ENCODE measurements at places on chromosomes 7 and 10.

- DNase-seq = no peak
Measured at GRCh38 chr10:48209241-48209640, 65.3 kb downstream of the FRMPD2 start.

DNA sequence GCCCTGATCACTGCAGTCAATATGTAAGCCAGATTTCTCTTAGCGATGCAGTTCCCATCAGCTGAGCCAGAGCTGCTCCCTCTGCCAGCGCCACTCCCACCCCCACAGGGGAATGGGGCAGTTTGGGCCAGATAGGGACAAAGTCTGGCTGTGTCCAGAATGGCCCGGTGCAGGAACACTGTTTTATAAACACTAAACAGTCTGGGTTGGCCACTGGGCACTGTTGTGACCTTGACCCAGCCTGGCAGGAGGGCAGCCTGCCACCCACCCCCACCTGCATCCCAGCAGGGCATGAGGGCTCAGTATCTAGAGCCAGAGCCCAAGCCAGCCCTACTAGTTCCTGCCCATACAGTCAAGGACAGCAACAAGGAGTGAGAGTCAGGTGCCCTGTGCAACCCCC lies 1.3 kb downstream of the OGDHL start:
- no peak for DNase-seq

DNA sequence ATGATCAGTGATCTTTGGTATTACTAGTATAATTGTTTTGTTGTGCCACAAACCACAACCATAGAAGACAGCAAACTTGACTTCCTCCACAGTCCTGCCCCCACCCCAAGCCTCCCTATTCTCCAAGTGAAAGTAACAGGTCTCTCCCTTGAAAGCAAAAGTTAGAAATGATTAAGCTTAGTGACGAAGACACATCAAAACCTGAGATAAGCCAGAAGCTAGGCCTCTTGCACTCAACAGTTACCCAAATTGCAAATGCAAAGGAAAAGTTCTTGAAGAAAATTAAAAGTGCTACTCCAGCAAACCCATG lies 7.5 kb downstream of the SAR1A start:
- DNase-seq = no peak

DNA sequence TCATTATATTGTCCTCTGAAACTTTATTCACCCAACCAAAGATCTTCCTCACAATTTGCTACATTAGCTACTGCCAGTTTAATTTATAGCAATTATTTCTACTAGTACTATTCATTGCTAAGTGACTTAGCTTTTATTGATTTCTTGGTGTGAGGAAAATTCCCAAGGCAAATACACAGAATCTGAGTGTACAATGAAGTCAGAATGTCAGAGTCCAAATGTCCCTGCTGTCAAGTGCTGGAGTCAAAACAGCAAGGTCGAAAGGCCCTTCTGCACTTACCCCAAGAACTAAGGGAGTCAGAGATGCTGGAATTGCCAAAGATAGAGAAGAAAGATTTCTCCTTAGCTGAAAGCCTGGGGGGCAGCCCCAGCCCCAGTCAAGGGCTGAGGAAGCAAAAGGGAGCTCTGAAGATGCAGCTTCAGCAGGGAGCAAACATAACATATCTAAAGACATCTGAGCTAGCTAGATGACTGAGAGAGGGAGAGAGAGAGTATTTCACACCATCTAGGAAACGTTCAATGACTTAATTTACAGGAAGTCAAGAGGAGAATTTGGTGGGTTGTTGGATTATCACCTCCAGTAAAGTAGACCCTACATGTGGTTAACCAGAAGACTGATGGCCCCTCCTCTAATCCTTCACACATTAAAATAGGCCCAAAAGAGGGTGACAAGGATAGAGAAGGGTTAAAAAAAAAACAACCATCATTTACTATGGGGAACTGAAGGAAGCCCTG lies 36.6 kb upstream of the SAMD8 start:
- no peak for DNase-seq

- DNase-seq = no peak
Measured at GRCh38 chr10:50586740-50587088, 37.0 kb downstream of the SGMS1 start.

DNA sequence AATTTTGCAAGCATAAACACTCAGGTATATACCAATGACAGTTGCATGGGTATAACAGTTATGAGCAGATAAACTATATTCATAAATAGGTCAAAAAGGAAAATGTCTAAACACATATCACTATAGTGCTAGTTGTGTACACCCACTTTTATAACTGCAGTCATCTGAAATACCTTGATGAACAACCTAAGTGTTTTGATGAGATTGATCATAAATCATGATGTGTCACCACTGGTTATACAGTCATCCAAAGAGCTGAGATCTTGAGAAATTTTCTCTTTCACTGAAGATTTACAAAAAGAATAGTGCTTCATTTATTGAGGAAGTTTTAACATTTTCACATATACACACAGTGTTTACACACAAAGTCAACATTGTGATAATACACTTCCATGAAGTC lies 78.6 kb upstream of the SLC25A13 start:
- no peak for DNase-seq

GRCh38 chr10:100713049-100713858 lies 32.1 kb upstream of the PAX2 start:
- DNase-seq = no peak

DNA sequence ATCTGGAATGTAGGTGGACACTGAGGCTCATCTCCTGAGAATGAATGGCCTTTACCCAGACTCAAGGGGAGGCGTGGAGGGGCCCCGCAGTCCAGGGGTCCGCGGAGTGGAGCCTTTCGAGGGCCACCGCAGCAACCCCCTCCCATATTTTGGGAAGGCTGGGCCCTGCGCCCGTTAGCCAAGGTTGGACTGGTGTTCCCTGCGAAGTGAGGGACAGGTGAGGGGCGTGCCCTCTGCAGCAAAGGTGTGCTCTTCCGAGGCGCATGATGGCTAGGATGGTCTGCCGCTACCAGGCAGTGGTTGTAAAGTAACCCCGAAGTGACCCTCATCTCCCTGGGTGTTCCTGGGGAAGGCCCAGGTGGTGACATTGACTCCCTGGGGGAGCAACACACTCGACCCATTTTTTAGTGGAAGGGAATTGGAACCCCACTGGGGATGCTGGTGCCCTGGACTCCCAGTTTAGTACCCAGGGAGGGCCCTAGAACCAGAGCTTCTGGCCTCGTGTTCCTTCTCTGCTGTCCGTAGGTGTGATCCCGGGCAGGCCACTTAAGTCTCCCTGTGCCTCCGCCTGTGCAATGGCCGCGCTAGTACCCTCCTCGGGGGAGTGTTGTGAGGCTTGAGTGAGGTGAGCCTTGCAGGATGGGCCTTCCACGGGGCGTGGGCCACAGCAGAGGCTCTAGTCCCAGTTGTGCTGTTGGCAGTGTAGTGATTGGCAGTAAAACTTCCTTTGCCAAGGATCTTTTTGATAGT lies 779 bp downstream of the FAM241B start:
- DNase-seq = no peak

- DNase-seq = no peak
Measured at GRCh38 chr7:151814400-151815009, 62.4 kb downstream of the PRKAG2 start.

DNA sequence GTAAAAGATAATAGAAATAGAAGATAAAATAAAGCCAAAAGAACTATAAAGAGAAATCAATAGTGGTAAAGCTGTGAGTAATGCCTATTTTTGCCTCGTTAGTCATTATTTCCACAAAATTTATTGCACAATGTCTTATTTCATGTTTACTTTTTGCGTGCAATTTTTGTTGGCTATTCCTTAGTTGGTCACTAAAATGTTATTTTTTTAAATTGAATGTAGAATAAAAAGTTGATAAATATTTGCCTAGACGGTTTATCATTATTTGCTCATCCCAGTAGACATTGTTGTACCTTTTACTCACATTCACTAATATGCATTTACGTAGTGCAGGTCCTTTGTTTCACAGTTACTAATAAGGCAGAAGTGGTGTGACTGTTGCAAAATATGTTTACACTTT lies 227.8 kb upstream of the BMPER start:
- no peak for DNase-seq

GRCh38 chr10:89602919-89603318 lies 42.1 kb downstream of the PANK1 start:
- no peak for DNase-seq

DNA sequence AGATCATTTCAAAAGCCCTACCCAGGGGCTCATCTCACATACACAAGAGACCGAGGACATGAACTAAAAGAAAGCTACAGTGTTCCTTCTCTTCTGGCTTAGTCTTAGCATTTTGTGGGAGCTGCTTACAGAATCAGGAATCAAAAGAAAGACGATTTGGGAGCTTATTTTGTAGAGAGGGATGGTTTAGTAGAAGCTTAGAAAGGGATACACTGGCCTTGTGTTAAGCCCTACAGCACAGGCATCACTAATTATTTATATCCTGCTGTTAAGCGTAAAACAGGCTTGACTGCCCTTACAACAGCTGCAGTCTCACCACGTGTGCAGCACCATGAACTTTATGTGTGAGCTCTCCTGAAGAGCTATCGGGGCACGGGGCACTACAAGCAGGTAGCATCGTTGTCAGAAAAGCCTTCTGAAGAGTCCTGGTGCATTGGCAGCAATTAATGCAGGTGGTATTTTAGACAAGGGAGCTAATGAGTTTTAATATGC lies 798.3 kb downstream of the NXPH1 start:
- no peak for DNase-seq

GRCh38 chr7:77352665-77353406 lies 63.3 kb downstream of the GSAP start:
- DNase-seq = no peak

DNA sequence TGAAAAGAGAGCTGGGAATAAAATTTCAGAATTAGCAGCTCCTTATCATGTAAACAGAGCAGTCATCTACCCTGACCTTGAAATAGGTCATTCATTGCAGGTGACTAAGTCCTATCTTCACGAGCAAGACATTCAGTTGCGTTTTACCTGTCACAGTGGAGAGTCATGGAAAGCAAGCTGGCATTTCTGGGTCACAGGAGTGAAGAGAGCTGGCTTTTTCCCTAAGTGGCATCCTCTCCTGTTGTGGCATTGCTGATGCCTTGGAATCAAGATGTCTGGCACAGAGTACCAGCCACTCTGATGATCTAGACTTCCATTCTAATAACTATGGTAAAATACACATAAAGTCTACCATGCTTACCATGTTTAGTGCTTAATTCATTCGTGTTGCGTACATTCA lies 70.8 kb downstream of the SCRN1 start:
- no peak for DNase-seq

GRCh38 chr10:96370584-96371157 lies 11.9 kb upstream of the OPALIN start:
- peak; percentile 4 for DNase-seq

GRCh38 chr10:109115179-109115578 lies 808.1 kb downstream of the XPNPEP1 start:
- no peak for DNase-seq

DNA sequence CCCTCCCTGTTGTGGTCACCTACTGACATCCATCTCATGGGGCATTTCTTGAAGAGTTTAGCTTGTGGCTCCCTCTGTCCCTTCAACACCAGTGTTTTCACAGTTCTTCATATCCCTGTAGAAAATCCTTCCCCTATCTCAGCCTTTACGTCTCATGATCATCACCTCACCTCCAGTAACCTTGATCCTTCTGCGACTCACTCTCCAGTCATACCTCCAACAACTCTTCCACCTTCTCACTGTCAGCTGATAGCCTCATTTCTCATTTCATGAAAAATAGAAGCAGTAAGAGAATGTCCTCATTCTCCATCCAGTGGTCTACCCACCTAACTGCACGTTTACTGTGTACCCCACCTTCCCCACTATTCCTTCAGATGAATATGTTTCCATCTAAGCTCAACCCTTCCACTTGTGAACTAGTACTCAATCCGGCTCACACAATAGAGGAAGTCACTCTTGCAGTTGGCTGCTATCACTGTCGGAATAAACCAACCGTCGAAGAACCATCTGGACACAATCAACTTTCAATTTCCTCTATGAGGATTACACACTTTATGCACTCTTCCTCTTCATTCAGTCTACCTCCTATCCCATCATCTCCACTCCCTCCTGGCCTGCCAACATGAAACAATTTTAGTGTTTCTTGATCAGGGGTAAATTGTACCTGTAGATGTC lies 256.0 kb downstream of the AHR start:
- no peak for DNase-seq

DNA sequence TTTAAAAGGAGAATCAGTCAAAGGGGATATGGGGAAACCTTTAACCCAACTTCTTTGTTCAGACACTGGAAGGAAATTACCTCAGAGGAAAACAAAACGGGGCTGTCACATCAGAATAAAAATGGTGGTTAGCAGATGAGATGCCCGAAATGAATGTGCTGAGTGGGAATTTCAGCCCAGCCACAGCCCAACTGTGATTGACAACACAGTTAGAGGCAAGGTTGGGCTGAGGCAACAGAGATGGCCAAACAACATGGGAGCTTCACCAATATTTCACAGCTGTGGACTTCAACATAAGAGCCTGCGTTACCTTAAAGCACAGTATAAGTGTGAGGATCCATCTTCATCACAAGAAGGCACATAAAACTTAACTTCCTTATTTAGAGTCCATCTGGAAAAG lies 133.5 kb upstream of the PTPRZ1 start:
- no peak for DNase-seq

GRCh38 chr7:104652865-104653264 lies 324.5 kb downstream of the LHFPL3 start:
- no peak for DNase-seq

- no peak for DNase-seq
Measured at GRCh38 chr7:76326646-76327233, 24.3 kb downstream of the HSPB1 start.

DNA sequence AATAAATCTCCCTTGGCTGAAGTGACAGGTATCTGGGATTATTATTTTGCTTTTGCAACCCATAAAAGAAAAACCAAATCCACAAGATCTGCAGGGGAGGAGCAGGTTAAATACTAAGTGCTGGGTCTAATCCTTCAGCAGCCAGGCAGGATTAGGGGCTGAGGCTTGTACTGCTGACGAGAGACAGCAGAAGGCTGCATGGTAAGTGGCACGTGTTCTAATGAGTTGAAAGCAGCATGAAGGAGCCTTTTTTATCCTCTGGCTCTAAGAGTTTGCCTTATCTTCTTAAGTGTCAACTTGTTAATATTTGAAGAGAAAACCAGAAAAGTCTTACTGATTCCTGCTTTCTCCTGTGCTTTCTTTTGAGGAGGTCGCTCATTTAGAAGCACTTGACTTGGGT lies 50.0 kb downstream of the LYZL2 start:
- DNase-seq = no peak

DNA sequence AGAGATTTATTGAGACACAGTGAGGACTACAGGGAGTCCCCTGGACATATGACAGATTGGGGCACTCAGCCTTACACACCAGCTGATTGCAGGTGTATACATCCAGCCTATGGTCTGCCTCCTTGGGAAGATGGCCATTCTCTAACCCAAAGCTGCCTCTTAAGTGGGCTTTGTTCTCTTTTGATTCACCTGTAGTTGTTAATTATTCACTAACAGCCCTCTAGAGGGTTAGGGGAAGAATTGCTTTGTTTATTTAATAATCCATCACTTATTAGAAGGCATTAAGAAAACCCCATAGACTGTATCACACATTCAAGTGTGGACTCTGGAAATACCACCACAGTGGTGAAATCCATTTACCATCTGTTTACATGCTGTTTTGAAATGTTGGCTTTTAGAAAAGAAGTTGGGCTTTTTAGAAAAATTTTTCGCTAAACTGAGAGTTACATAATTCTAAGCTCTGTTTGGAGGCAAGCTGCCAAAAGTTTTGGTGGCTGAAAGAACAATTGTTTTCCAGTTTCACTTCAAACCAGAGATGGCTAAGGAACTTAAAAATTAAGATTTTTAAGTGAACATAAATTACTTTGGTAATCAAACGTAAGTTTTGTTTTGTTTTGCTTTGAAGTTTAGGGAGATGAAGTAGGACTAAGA lies 379.1 kb downstream of the ADRA2A start:
- DNase-seq = no peak

Measured in NCI-H2029 (cell line).